Fibroblast of skin of scalp (primary cell): ENCODE measurements at places on chromosomes 6 and 20.
A peak's percentile ranks its signal among the peaks of the same experiment; 100 is the strongest.

GRCh38 chr20:17934141-17934862 is 34.3 kb downstream of the SNX5 start:
- DNase-seq, result peak; percentile 88

- peak; percentile 54 for DNase-seq
Measured at GRCh38 chr6:145814035-145814500, 527 bp downstream of the FBXO30 start.

DNA sequence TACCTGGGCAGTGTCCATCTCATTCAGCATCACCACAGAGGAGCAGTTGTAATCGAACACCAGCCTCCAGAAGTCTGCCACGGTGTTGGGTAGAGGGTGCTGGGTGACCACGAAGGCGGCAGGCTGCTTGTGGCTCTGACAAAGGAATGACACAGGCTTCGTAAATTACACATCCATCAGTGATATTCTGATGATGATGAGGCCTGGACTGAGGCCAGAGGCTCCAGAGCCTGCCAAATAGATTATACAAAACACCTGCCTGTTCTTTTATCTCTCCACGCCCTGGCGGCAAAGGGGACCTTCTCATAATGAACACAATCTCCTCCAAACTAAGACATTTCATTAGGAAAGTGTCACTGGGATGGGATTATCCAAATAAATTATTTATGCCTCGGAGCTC is 480.2 kb upstream of the CHD6 start:
- no peak for DNase-seq

GRCh38 chr6:137424251-137424650 is 69.9 kb downstream of the OLIG3 start:
- DNase-seq, result no peak

DNA sequence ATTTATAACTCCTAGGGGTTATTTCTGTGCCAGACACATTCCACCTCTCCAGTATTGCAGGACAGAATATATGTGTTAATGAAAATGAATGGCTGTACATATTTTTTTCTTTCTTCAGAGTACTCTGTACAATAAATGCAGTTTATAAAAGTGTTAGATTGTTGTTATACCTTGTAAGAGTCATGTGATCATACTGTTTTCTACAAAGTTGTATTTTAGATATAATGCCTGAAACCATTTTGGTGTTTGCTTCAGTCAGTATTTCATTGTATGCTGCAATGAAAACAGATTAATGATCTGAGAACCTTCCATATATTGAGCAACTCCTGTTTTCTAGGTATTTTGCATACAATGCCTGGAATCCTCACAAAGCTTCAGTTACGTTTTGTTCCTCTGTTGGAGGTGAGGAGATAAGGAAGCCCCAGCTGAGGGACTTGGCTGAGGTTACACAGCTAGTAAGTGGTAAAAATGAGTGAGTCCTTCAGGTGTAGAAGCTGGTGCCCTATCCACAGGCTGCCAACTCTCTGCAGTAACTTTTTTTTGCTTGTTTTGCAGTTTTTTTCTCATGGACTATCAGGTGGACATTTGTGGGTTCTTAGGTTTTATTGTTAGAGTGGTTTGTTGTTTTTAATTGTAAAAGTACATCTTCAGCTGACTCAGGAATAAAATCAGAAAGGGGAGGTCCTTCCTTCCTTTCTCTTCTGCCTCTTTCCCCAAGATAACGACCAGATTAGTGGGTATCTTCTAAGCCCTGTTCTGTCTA is 11.6 kb downstream of the PDCD2 start:
- no peak for DNase-seq

DNA sequence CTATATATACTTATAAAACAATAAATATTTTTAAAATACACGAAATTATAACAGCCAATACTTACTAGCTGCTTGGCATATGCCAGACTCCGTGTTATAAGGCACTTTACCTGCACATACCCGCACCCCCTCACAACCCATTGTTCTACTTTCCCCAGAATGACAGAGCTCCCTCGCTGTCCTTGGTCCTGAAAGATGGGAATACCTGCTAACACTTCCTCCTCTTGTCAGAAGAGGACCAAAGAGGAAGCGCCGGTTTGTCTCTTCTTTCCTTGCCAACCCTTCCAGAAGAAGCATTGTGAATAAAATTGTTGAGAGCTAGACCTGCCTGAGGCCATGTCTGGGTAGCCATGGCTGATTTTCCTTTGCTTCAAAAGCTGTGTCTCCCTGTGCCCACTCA is 149.3 kb downstream of the PTPRT start:
- no peak for DNase-seq

DNA sequence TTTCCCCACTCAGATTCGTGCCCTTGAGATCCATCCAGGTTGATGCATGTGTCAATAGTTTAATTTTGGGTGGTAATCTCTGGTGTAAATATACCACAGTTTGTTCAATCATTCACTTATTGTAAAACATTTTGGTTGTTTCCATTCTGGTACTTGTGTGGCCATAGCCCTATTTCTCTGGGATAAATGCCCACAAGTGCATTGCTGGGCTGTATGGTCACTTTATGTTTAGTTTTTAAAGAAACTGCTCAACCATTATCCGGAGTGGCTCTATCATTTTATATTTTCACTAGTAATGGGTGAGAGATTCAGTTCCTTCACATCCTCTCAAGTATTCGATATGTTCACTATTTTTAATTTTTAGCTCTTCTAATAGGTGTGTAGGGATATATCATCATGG is 60.7 kb upstream of the RNF24 start:
- no peak for DNase-seq

GRCh38 chr6:154301839-154302752 is 54.5 kb downstream of the IPCEF1 start:
- DNase-seq, result peak; percentile 79

DNA sequence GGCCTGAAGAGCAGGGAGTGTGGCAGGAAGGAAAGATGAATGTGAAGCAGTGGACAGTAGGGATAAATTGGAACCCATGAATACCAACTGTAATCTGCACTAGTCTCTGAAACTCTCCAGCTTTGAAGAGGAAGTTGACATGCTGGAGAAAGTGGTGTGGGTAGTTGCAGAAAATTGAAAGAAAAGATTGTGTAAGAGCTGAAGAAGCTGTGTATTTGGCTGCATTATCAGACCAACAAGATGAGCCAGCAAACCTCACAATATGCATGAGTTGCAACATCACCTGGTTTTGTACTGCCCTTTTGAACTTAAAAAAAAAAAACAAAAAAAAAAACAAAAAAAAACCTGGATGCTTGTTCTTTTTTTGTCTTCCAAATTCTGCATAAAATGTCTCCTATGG is 921.9 kb upstream of the EYS start:
- no peak for DNase-seq

GRCh38 chr20:9515741-9516233 is 1.4 kb downstream of the LAMP5 start:
- no peak for DNase-seq

DNA sequence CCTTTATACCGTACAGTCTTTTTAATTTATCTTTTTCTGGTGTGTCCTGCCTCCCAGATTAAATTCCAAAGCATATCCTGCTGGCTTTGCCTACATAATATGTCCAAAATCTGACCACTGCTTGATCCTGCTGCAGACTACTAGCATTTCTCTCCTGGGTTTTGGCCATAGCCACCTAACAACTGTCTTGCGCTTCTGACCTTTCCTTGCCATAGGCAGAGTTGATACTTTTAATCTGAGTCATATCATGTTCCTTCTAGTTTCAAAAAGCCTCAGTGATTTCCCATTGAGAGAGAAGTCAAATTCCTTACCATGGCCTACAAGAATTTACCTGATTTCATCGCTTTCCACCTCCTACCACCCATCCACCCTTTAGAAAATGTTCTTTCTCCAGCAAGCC is 104.8 kb downstream of the BCKDHB start:
- no peak for DNase-seq

DNA sequence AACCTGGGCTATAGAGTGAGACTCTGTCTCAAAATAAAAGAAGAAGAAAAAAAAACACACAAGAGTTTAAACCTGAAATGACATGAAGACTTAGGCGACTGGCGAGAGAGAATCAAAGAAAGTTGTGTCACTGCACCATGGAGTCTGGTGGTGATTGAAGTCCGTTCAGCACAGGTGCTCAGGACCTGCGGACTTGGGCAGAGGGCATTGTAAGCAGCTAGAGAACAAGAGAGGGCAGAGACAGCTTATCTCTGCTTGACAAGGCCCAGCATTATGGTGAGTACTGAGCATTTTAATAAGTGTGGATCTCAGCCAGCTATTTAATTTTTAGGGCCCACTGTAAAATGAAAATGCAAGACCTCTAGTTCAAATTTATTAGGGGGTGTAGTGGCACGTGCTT is 31.5 kb downstream of the BANF2 start:
- no peak for DNase-seq

DNA sequence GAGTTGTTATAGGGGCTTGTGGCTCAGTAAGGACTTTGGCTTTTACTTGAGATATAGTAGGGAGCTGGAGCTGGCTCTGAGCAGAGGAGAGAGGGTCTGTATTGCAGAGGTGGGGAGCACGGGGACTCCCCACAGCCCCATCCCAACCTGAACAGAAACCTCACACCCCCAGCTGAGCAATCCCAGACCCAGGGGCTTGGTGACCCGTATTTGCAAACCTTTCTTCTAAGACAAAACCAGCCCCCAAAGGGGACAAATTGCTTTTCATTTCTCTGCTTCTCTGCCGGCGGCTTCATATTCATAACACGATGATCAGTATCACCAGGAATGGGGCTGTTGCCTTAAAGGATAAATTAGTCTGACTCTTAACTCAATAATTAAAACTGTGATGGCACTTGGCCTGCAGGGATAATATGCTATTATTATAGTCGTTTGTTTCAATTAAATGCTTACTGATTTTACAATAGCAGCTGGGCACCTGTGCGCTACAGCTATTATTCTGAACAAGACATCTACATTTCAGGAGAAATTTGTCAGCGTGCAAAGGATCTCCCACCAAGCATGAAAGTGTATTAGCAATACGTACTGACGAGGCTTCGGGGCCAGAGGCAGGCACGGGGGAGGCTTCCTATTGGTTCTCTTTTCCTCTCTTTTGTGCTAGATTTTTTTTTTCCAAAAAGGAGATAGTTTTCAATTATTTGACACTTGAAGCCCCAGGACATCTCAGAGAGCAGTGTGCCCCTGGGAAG is 118.1 kb downstream of the TOX2 start:
- DNase-seq, result no peak

DNA sequence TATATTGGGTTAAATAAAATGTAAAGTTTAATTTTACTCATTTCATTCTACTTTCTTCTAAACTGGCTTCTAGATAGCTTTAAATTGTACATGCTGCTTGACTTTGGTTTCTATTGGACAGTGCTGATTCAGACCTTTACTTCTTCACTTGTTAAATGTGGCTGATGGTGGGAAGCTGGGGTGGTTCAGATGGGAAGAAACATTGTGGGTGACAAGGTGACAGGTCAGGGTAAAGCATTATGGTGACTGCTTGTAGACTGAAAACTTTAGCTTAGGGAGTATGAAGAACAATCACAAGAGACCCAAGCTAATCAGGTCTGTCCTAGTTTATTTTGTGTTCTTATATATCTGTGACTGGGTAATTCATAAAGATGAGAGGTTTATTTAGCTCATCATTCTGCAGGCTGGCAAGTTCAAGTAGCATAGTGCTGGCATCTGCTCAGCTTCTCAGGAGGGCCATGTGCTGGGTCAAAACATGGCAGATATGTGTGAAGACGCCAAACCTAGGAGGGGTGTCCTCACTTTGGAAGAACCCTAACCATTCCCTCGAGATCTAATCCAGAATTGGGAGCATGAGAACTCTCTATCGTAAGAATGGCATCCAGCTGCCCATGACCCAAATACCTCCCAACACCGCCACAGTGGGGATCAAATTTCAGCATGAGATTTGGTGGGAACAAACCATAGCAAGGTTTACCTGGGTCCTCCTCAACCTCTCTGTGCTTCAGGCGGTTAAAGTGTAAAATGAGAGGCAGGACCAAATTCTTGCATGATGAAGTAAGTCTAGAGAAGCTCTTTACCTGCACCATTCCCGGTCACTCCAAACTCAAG is 102.8 kb downstream of the FYN start:
- DNase-seq, result no peak

GRCh38 chr6:29611426-29611825 is 21.6 kb downstream of the GABBR1 start:
- DNase-seq, result no peak
